Type B pancreatic cell (in vitro differentiated cells): ENCODE measurements at places on chromosomes 12 and 14.
A peak's percentile ranks its signal among the peaks of the same experiment; 100 is the strongest.

DNA sequence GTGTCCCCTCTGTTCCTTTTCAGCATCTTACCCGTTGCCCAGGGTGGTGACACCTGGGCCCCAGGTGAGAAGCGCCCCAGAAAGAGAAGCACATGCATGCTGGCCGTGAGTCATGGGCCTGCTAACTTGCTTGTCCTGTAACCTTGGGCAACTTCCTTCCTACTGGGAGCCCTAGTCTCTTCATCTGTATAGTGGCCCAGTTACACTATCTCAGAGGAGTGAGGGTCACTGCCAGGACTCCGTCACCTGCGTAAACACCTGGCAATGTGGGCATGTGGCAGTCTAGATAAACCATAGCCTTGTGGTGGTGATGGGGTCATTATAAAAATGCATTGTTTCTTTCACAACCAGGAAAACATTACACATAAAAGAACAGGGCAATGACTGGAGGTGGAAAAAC is 125.2 kb downstream of the SLC25A47 start:
- H3K4me3 ChIP-seq, result no peak overlapping the region
- no peak for DNase-seq
- H3K4me1 ChIP-seq, result peaks cover 10% of the 10 kb centered on the region
- H3K27me3 ChIP-seq, result no peaks in the 10 kb centered on the region

- H3K27me3 ChIP-seq, result peaks cover 3% of the 10 kb centered on the region
- H3K4me3 ChIP-seq, result peak overlapping the region; percentile 78
- H3K4me1 ChIP-seq, result peaks cover 21% of the 10 kb centered on the region
- no peaks in the 10 kb centered on the region for H3K36me3 ChIP-seq
- peak overlapping the region; percentile 99 for H3K27ac ChIP-seq
Observed at GRCh38 chr12:13173012-13173932, 23.3 kb upstream of the EMP1 start.

- DNase-seq, result no peak
- peaks cover 4% of the 10 kb centered on the region for H3K4me1 ChIP-seq
Observed at GRCh38 chr14:90373887-90374286, 22.9 kb upstream of the CALM1 start.

GRCh38 chr12:52681526-52682380 is 1.5 kb upstream of the KRT1 start:
- DNase-seq, result no peak
- H3K27me3 ChIP-seq, result peaks cover 29% of the 10 kb centered on the region
- H3K36me3 ChIP-seq, result peaks cover 3% of the 10 kb centered on the region
- no peak overlapping the region for H3K4me3 ChIP-seq
- no peaks in the 10 kb centered on the region for H3K4me1 ChIP-seq

DNA sequence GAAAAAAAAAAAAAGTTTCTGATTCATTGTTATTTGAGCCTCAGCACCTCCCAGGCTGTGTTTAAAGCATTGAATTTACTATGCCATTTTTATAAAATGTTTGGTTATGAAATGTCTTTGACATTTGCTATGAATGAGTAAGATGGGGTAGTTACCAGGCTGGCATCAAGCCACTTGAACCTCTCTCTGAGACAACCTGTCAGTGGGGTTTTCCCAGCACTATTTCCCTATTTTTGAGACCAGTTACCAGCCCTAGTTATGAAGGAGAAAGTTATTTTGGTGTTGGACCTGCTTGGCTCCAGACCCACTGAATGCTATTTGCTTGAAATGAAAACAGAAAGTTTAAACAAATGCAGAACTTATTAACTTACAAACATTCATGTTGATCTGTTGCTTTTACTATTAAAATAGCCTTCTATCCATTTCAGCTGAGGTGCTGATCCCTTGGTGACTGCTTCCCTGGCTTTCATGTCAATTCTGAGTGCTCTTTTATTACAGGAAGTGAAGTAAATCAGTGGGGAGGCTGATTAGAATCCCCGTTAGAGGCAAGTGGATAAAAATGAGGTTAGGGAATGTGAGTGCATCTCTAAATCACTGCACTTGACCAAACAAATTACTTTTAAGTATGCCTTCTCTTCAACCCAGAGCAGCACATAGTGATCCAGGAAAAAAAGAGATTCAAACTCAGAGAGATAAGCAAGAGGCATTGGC is 37.8 kb downstream of the LLPH start:
- no peak overlapping the region for H3K4me3 ChIP-seq
- peaks cover 8% of the 10 kb centered on the region for H3K4me1 ChIP-seq
- H3K27ac ChIP-seq, result no peak overlapping the region
- no peaks in the 10 kb centered on the region for H3K27me3 ChIP-seq

GRCh38 chr12:69254046-69254445 is 14.7 kb downstream of the CPSF6 start:
- no peaks in the 10 kb centered on the region for H3K27me3 ChIP-seq
- H3K27ac ChIP-seq, result no peak overlapping the region
- H3K4me1 ChIP-seq, result peaks cover 7% of the 10 kb centered on the region
- H3K4me3 ChIP-seq, result no peak overlapping the region
- peaks cover 37% of the 10 kb centered on the region for H3K36me3 ChIP-seq
- no peak for DNase-seq

- no peaks in the 10 kb centered on the region for H3K27me3 ChIP-seq
- no peak overlapping the region for H3K4me3 ChIP-seq
- H3K27ac ChIP-seq, result no peak overlapping the region
- peaks cover 4% of the 10 kb centered on the region for H3K4me1 ChIP-seq
- no peaks in the 10 kb centered on the region for H3K36me3 ChIP-seq
Observed at GRCh38 chr12:102800565-102800964, 116.5 kb downstream of the PAH start.

- no peak overlapping the region for H3K4me3 ChIP-seq
- H3K27me3 ChIP-seq, result no peaks in the 10 kb centered on the region
- DNase-seq, result no peak
- peaks cover 7% of the 10 kb centered on the region for H3K4me1 ChIP-seq
Observed at GRCh38 chr12:58880639-58881038, 39.7 kb downstream of the LRIG3 start.

- no peaks in the 10 kb centered on the region for H3K27me3 ChIP-seq
- no peak overlapping the region for H3K4me3 ChIP-seq
- peaks cover 8% of the 10 kb centered on the region for H3K36me3 ChIP-seq
- DNase-seq, result no peak
- peaks cover 19% of the 10 kb centered on the region for H3K4me1 ChIP-seq
Observed at GRCh38 chr12:124229520-124229919, 65.4 kb upstream of the RFLNA start.

GRCh38 chr14:54221971-54222370 is 174.8 kb upstream of the CDKN3 start:
- H3K27ac ChIP-seq, result no peak overlapping the region
- peaks cover 61% of the 10 kb centered on the region for H3K27me3 ChIP-seq
- H3K4me3 ChIP-seq, result peak overlapping the region; percentile 39
- H3K36me3 ChIP-seq, result no peaks in the 10 kb centered on the region
- peaks cover 61% of the 10 kb centered on the region for H3K4me1 ChIP-seq
- no peak for DNase-seq
